Body of pancreas (tissue), 4 donors: ENCODE measurements at places on chromosomes 7 and 10. TPM values are rescaled to one million over a fixed set of nuclear protein-coding genes. Genes with fewer than 3 reads are reported as not detected.

The SCIN gene
- total RNA-seq, result not detected

The SORBS1 gene
- total RNA-seq, result 79.1 TPM

The WNT2 gene
- not detected for total RNA-seq

DNA sequence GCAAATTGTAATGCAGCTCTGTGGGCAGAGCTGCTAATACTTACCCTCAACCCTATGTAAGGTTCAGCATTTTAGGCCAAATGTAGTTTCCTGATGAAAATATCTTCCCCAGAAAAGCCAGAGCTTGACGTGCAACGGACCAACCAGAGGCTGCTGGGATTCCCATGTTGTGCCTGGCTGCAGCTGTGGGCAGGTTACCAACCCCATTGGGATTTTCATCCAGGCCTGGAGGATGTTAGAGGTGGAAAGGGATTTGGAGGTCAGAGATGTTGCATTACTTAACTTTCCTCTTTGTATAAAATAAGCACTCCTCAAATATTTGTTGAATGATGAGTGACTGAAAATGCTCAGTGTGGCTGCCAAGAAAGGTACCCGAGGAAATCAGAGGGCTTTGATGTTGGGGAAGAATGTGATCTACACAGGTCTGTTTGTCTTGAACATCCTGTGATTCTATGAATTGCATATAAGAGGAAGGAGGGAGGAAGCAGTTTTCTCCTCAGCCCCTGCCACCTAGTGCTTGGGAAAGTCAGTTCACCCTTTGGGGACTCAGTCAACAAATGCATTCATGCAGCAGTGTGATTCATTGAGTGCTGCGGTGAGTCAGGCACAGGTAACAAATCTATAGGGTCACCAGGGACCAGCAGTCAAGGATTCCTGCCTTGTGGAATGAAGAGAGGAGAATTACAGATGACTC is 487.2 kb downstream of the RPS24 start:
- H3K4me1 ChIP-seq, result no peaks in the 10 kb centered on the region
- no peaks in the 10 kb centered on the region for H3K27me3 ChIP-seq
- H3K36me3 ChIP-seq, result no peaks in the 10 kb centered on the region

DNA sequence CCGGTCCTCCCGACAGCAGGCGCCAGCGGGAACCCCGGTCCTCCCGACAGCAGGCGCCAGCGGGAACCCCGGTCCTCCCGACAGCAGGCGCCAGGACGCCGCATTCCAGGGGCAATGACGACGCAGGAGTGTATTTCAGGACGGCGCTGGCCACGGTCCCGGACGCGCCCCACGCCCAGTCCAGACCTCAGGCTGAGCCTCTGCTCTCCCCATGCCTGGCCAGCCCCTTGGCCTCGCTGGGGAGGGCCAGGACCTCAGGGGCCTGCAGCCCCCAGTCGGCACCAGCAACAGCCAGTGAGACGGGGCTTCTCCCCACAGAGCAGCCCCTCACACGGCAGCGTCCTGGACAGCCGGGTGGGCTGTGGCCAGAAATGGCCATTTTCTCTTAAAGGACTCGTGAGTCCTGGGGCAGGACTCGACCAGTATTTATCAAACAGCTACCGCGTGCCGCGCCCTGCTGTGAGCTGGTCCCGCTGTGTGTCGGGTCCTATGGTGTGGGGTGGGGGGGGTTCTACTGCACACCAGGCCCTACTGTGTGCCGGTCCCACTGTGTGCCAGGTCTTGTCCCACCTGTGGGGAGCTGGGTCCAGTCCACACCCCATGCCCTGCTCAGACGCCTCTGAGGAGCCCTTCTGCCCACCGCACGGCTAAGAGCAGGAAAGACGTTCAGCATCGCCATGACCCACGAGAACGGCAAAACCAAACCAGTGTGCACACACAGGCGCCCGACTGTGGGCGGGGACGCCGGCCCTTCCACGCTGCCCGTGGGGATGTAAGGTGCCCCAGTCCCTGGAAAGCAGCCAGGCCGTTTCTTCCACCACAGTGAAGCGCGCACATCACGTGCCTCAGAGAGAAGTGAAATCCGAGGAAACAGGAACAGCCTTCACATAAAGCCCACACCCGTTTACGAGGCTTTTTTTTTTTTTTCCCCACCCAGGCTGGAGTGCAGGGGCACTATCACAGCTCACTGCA is 33.3 kb downstream of the GET4 start:
- H3K27me3 ChIP-seq, result no peaks in the 10 kb centered on the region
- peak; percentile 50 for DNase-seq
- H3K27ac ChIP-seq, result no peak overlapping the region

DNA sequence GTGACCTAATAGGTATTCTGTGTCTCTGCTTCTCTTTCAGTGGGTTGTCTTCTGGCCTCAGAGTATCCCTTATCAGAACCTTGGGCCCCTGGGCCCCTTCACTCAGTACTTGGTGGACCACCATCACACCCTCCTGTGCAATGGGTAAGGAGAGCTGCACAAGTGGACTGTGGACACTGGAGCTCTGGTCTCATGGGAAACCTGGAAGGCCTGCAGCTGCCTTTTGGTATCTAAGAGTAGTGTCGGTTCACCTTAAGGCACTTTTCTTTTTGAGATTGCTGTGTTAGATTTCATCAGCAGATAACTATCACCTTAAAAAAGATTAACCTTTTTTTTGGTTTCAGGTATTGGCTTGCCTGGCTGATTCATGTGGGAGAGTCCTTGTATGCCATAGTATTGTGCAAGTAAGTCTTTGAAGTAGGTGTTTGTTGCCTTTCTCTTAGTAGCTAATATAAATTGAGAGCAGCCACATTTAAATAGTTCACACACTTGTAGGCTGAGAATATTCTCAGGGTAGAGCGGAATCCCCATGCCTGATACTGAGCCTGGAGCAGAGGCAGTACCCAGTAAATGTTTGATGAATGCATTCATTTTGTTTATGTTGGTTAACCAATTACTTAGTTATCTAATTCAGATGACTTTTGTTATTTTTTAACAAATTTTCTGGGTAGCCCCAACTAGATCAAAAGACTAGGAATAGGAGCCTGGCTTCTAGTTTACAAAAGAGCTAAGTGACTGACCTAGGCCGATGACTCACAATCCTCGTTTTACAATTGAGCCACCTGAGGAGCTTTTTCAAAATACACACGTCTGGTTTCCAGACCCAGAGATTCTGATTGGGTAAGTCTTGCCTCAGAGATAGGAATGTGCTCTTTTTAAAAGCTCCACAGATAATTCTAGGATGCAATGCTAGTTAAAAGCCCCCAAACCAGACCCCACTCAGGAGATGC is 3.6 kb downstream of the TMEM254 start:
- H3K27ac ChIP-seq, result no peak overlapping the region
- H3K4me1 ChIP-seq, result peaks cover 16% of the 10 kb centered on the region
- H3K4me3 ChIP-seq, result no peak overlapping the region
- H3K36me3 ChIP-seq, result no peaks in the 10 kb centered on the region
- no peaks in the 10 kb centered on the region for H3K27me3 ChIP-seq
- no peak for DNase-seq

GRCh38 chr7:151133986-151134742 is 33.3 kb downstream of the GBX1 start:
- no peaks in the 10 kb centered on the region for H3K27me3 ChIP-seq
- H3K27ac ChIP-seq, result no peak overlapping the region
- no peak overlapping the region for H3K4me3 ChIP-seq
- no peak for DNase-seq
- no peaks in the 10 kb centered on the region for H3K4me1 ChIP-seq
- peaks cover 34% of the 10 kb centered on the region for H3K36me3 ChIP-seq

- peaks cover 13% of the 10 kb centered on the region for H3K4me1 ChIP-seq
- H3K4me3 ChIP-seq, result no peak overlapping the region
- H3K36me3 ChIP-seq, result no peaks in the 10 kb centered on the region
- H3K27me3 ChIP-seq, result no peaks in the 10 kb centered on the region
These were observed 251.0 kb downstream of the NSUN6 start for GRCh38 chr10:18400201-18400905.
